Stimulated activated CD8-positive, alpha-beta memory T cell treated with anti-CD3 and anti-CD28 coated beads, Interleukin-7, amount 100 ng/mL, for 1 hour (primary cell): ENCODE measurements at places on chromosomes 6 and 20.

DNA sequence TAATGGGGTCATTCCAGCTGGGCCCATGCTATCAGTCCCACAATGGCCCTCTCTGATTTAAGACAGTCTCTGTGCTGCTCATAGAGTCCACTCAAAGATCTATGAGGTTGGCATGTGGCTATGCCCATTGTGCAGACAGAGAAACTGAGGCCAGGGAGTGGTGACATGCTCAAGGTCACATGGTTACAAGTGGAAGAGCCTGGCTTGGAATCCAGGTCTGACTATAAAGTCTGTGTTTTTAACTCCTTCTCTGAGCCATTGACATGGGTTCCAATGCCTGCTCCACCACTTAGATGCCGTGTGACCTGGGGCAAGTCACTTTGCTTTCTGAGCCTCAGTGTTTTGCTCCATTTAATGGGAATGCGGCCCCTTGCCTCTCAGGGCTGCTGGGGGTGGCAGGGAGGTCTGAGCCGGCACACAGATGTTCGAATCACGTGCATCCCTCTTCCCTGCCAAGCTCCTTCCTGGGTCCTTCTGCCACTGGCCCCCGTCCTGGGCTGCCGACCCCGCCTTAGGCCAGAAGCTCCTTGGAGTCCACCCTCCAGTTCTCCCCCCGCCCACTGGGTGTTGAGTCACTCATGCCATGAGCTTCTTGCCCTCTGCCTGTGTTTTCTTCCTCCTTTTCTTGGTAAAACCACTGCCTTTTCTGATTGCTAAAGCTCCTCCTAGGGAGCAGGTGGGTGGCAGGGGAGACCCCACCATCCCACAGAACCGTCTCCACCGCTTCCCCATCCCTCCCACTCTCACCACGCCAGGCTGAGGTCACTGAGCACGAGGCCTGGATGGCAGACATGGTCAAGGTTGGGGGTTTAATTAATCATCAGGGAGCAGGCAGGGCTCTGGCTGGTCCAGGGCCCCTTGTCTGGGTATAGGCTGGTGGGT, 35.7 kb downstream of the CEBPB start:
- no peak for DNase-seq

GRCh38 chr6:155765275-155766194, 309.9 kb upstream of the NOX3 start:
- no peak for DNase-seq

- DNase-seq = no peak
Measured at GRCh38 chr20:11792568-11792953, 125.1 kb upstream of the BTBD3 start.

- DNase-seq = no peak
Measured at GRCh38 chr20:3420211-3420707, 12.8 kb upstream of the DNAAF9 start.

- DNase-seq = no peak
Measured at GRCh38 chr6:114040871-114041270, 69.9 kb upstream of the HDAC2 start.

DNA sequence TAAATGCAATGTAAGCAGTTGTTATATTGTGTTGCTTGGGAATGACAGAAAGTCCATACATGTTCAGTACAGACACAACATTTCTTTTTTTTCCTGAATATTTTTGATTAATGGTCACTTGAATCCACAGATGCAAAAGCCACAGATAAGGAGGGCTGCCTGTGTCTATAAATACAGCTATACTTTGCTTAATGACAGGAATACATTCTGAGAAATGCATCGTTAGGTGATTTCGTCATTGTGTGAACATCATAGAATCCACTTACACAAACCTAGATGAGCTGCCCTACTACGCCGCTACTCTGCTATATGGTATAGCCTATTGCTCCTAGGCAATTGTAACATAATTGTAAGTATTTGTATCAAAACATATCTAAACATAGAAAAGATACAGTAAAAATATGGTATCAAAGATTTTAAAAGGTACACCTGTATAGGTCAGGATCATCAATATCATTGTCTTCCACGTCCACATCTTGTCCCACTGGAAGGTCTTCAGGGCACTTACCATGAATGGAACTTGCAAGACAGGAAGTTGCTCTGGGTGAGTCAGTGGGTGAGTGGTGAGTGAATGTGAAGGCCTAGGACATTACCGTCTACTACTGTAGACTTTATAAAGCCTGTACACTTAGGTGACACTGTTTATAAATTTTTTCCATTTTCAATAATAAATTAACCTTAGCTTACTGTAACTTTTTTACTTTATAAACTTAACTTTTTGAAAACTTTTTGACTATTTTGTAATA, 27.9 kb upstream of the POPDC3 start:
- no peak for DNase-seq

DNA sequence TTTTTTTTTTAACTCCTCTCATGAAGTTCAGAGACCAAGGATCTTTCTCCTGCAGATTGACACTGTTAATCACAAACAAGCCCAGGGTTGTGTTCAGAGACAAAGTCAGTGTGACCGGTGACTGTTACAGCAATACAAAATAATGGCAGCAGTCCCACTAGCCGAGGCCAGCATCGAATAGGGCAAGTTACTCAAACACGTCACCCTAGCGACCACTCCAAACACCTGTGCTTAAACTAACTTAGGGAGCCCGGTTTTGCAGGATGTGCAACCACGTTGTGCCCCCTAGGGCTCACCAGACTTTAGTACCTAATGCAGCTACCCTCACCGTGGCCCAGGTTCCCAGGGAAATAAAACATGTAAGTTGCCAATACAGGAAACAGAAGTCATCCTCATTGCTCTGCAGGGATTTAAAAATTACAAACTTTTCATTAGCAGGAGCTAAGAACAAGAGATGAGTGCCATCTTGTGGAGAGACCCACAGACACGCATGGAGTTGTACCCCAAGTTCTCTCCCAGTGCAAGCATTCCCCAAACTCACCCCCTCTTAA, 38.1 kb downstream of the FAM50B start:
- no peak for DNase-seq

GRCh38 chr6:63418741-63419140, 99.0 kb upstream of the LGSN start:
- no peak for DNase-seq

DNA sequence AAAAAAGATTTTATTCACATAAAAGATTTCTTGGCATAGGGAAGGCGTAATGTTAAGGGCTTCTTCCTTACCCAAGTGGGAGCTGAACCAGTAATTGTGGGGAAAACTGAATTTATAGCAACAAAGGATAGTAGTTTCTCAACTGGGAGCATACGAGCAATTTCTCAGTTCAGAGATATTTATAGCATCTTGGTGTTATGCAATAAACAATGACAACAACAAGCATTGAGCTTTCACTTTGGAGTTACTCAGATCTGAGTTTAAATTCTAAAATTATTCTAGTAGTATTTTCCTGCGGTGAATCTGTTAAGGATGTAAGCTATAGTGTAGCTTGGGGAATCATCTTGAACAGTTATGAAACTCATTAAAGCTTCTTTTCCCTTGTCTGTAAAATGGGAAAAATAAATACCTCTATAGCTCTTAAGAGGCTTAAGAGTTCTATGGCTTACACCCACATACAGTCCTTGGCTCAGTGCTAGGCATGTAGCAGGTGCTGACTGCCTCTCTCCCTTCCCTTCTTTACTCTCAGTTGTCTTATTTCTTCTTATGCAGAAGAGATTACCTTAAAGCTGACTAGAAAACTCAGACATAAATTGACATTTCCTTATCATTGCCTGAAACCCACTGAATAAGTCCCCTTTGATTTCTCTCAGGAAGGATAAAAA, 58.8 kb downstream of the SAMD5 start:
- DNase-seq = no peak

DNA sequence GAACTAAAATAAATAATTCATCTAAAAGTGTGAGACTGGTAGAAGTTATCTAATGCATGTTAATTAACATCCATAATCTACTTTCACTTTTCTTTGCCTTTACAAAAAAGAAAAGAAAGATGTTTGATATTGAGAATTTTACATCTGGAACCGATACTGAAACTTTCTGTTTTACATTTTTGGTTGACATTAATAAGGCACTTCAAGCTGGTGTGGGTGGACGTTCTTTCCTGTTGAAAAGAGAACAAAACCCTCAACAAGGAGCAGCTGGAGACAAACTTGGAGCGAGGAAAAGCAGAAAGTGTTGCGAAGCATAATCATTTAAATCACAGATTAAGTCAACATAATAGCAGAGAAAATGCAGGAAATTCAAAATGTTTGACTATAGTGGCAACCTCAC, 575.2 kb upstream of the ADGRB3 start:
- no peak for DNase-seq

DNA sequence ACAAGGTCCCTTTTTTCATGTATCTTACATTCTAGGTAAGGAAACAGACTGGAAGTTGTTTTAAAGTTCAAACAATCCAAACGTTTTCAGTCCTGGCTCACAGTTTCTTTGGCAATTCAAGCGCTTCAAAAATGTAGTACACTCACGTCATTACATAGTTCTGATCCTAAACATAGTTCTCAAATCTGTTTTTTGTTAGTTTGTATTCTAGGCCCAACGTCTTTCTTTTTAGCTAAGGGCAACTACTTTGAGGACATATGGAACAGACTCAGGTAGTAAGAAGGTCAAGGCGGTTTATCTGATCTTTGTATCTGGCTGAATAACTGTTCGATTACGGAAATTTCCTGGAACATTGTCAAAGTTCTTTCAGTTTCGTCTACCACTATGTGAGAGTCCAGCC, 36.9 kb upstream of the PLCB4 start:
- DNase-seq = no peak

GRCh38 chr6:150126641-150127291, 16.1 kb upstream of the PPP1R14C start:
- DNase-seq = no peak

DNA sequence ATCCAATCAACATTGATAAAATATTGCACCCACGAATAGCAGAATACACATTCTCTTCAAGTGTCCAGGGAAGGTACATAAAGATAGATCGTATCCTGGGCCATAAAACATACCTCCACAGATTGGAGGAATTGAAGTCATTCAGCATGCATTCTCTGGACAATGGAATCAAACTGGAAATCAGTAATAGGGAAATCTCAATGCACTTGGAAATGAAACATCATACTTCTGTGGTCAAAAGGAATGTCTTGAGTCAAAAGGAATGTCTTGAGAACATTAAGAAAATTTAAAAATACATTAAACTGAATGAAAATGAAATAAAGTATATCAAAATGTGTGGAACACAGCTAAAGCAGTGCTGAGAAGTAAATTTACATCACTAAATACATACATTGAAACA, 138.8 kb downstream of the TFAP2A start:
- DNase-seq = no peak

DNA sequence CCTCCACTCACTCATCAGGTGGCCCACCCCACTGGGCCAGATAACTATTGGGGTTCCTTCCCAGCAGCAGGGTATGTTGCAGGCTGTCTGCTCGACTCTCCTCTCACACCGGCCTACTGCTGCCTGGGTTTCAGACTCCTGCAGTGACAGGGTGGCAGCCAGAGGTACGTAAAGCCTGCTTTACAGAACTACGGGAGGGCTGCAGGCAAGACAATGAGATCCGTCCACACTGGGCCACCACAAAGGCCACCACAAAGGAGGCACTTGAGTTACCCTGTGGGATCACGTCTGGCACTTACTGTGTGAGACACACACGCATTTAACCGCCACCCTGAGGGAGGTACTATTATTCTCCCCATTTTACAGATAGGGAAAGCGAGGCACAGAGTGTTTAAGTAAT, 78.5 kb downstream of the NFATC2 start:
- no peak for DNase-seq

DNA sequence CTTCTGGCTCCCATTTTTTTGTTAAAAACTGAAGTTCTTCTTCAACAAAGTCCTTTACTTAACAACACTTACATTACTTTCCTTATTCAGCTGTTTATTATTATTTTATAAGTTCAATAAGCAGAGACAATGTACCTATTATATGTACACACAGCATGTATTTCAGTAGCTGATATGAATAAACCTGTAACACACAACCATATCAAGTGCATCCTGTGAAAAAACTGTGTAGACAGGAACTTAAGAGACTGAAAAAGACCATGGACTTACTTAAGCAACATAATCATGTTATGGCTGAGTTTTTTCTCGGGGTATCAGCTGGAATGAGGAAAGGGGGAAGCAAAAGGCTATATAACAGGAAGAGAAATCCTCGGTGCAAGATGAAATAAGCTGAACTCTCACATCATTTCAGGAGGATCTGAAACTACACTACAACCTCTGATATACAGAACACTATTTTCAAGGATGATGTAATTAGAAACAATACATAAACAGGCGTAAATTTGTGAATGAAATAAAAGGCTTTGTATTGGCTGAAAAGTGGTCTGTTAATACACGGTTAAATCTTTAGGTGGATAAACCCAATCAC, 70.9 kb downstream of the REV3L start:
- DNase-seq = no peak

GRCh38 chr20:24768713-24769601, 180.1 kb upstream of the CST7 start:
- DNase-seq = no peak

GRCh38 chr6:31401403-31401802, 2.0 kb upstream of the MICA start:
- DNase-seq = no peak

DNA sequence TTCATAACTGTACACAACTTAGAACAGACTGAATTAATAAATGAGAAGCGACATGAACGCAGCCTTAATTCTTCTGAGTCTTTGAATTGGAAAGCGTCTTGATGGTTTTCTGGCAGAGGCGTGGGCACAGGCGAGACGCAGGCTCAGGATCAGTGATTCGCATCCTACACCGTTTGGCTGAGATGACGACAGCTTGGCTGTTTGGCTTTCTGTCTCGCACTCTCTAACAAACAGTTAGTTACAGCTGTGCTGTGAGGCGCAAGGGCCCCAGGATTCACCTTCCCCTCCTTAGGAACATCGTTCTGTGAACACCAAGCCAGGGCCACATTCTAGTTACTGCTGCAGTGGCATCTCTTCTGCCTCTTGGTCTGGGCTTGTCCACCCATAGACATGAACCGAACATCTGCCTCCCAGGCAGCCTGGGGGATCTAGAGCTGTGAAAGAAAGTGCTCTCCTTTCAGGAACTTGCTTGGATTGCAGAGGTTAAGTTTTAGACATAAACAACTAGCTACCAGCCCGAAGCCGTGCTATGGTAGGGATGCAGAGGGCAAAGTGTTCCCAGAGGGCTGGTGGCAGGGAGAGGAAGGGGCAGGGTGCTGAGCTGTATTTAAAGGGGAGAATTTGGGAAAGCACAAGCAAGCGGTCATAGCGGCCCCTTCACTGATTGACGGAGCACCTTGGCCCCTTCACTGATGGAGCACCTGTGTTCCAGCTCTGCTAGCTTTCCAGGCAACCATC, 49.6 kb downstream of the TCP11 start:
- DNase-seq = no peak

- no peak for DNase-seq
Measured at GRCh38 chr20:60057866-60058807, 99.9 kb downstream of the CDH26 start.

DNA sequence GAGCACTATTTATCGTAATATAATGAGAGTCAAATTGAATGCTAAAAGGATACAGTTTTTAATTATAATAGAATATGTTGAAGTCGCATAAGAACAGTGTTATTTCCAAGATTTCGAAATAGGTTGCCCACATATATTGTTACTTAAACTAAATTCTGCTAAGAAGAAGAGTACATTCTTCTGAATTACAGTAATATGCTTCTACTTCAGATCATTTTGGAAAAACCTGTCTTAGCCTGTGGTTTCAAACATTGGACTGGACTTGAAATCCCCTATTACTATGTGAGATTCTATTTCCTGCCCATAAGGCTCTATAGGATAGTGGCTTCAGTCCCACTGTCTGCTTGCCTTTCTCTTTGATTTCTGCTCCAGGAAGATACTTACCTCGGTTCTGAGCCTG, 137.2 kb downstream of the B3GAT2 start:
- no peak for DNase-seq

- no peak for DNase-seq
Measured at GRCh38 chr6:151103266-151103665, 136.5 kb upstream of the AKAP12 start.

GRCh38 chr6:133632206-133632605, 256.7 kb upstream of the TCF21 start:
- no peak for DNase-seq
